ENCODE measurements at places on chromosomes 6 and 20. TPM values are rescaled to one million over a fixed set of nuclear protein-coding genes. Genes with fewer than 3 reads are reported as not detected.

Gene ADGRB3
- total RNA-seq = 0.93 TPM

DNA sequence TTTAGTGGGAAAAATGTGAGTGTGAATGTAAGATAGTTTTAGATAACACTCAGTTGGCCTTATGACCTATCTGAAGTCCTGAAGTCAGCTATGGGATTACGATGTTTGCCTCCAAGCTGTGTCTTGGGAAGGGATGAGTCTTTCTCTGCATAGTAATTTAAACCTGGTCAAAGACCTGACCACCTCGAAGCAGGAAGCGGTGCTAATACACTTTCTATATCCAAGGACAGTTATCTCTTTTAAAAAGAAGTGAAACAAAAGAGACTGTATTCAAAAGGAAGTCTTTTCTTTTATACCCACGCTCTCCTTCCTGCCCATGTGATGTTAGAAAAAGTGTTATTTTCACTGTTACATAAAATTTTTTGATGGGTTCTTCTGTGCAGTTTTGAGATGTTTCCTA lies 94.9 kb downstream of the JARID2 start:
- no peak overlapping the region for H3K4me3 ChIP-seq
- no peak overlapping the region for H3K27ac ChIP-seq
- H3K4me1 ChIP-seq = no peaks in the 10 kb centered on the region
- DNase-seq = no peak
- no peaks in the 10 kb centered on the region for H3K27me3 ChIP-seq

- no peak overlapping the region for H3K4me3 ChIP-seq
- no peaks in the 10 kb centered on the region for H3K36me3 ChIP-seq
- peak overlapping the region; percentile 98 for H3K27ac ChIP-seq
- no peak for DNase-seq
Measured at GRCh38 chr6:131947986-131948661, 3.0 kb downstream of the CCN2 start.

DNA sequence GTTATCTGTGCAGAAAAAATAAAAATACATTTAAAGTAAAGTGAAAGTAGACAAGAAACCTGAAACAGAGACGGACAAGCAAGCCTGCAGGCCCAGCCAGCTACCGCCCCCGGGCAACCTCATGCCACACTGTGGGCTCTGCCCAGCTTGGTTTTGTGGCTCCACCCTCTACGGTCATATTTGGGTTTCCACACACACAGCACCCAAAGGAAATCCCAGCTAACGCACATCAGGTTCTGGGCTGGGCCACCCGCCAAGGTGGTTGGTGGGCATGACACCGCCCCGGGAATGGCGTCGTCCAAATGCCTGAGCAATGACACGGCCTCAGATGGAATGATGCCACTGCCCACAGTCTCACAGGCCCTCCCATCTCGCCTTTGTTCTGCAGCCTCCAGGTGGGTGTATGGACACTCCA lies 22.9 kb downstream of the FAM110A start:
- H3K27me3 ChIP-seq = no peaks in the 10 kb centered on the region
- H3K4me1 ChIP-seq = no peaks in the 10 kb centered on the region
- no peak overlapping the region for H3K27ac ChIP-seq
- no peak for DNase-seq

DNA sequence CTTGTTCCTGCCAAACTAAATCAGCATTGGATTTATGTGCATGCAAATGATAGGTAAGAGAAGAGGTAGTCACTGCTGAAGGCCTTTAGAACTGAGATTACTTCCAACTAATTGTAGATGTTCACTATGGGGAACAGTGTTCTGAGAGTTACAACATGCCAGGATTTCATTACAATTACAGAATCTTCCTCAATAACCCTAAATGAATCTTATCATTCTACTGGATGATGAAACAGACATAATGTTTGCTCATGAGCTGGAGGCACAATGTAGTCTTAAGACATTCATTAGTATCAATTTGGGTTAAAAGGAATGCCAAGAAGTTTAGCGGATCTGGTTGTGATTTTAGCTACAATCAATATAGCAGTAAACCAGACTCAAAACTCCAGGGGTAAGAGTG lies 248.9 kb upstream of the THEMIS start:
- no peak overlapping the region for H3K4me3 ChIP-seq
- H3K27me3 ChIP-seq = no peaks in the 10 kb centered on the region
- H3K4me1 ChIP-seq = no peaks in the 10 kb centered on the region
- no peak for DNase-seq
- no peak overlapping the region for H3K27ac ChIP-seq

- DNase-seq = no peak
- H3K27ac ChIP-seq = no peak overlapping the region
- H3K27me3 ChIP-seq = no peaks in the 10 kb centered on the region
- no peaks in the 10 kb centered on the region for H3K4me1 ChIP-seq
- H3K4me3 ChIP-seq = no peak overlapping the region
Measured at GRCh38 chr6:91045161-91045560, 458.3 kb upstream of the MAP3K7 start.

Gene AIF1
- 21.3 TPM for total RNA-seq

Gene SAMD3
- total RNA-seq = 2.0 TPM

GRCh38 chr6:168959696-168960095 lies 293.9 kb downstream of the THBS2 start:
- no peak overlapping the region for H3K27ac ChIP-seq
- no peak overlapping the region for H3K4me3 ChIP-seq
- DNase-seq = no peak
- no peaks in the 10 kb centered on the region for H3K4me1 ChIP-seq
- no peaks in the 10 kb centered on the region for H3K36me3 ChIP-seq
- no peaks in the 10 kb centered on the region for H3K27me3 ChIP-seq

- no peaks in the 10 kb centered on the region for H3K36me3 ChIP-seq
- H3K27me3 ChIP-seq = no peaks in the 10 kb centered on the region
- H3K27ac ChIP-seq = no peak overlapping the region
Measured at GRCh38 chr6:57108691-57109090, 18.7 kb downstream of the ZNF451 start.

DNA sequence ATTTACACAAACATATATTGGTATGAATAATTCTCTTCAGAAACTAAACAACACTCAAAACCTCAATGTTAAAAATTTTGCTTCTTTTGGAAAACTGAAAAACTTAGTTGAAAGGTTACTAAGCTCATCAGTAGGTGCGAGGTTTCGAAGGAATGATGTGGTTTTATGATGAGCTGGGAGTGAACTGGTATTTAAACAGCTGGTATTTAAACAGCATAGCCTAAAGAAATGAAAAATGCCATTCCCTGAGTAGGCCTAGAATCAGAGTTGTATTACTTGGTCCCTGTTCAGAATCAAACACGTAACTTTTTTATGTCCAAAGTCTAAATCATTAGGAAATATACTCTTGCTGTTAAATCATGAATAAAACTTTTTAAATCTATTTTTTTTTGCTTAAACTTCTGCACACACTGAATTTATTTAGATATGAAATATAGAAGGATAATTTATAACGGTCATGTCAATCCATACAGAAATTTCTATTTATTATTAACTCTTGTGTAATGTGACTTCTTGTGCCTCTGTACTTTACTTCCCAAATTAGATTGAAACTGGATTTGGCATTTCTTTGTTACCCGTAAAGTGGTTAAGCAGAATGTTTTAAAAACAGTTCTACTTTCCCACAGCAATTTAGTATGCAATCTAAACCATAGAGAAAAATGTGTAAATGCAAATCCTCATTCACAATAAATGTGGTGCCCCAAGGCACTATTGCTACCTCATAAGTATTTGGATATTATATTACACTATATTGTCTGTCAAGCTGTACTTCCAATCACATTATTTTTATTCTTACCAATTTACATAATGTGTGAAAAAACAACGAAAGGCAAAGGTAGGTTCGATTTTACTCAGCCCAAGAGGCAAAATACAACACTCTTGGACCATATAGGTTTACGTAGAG lies 124.1 kb downstream of the HS3ST5 start:
- no peaks in the 10 kb centered on the region for H3K36me3 ChIP-seq
- H3K4me1 ChIP-seq = no peaks in the 10 kb centered on the region
- no peaks in the 10 kb centered on the region for H3K27me3 ChIP-seq
- no peak for DNase-seq

DNA sequence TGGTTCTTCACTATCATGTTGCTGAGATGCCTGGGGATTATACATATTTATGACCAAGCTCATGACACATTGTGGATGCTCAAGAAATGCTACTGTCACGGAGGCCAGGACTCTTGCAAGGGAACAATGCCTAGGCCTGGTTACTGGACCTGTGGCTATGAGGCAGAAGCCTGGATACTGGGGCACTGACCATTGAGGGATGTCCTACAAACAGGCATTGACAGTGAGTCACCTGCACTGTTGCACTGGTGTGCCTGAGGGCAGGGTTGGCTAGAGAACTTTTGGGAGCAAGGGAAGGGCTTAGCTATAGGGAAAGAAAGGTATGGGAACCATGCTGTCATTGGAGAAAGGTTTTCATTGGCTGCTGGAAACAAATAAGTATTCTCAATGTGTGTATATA lies 313.1 kb upstream of the SUPT3H start:
- no peaks in the 10 kb centered on the region for H3K36me3 ChIP-seq
- no peaks in the 10 kb centered on the region for H3K27me3 ChIP-seq
- no peak overlapping the region for H3K4me3 ChIP-seq
- no peak overlapping the region for H3K27ac ChIP-seq
- no peak for DNase-seq
- H3K4me1 ChIP-seq = no peaks in the 10 kb centered on the region

GRCh38 chr6:1403851-1404712 lies 14.7 kb downstream of the FOXF2 start:
- H3K27ac ChIP-seq = no peak overlapping the region
- H3K4me1 ChIP-seq = no peaks in the 10 kb centered on the region
- no peak for DNase-seq
- H3K27me3 ChIP-seq = no peaks in the 10 kb centered on the region

GRCh38 chr6:18680842-18681241 lies 293.7 kb downstream of the RNF144B start:
- H3K4me3 ChIP-seq = no peak overlapping the region
- no peaks in the 10 kb centered on the region for H3K27me3 ChIP-seq
- no peaks in the 10 kb centered on the region for H3K4me1 ChIP-seq
- H3K36me3 ChIP-seq = no peaks in the 10 kb centered on the region
- no peak overlapping the region for H3K27ac ChIP-seq

Gene FRK
- 1.2 TPM for total RNA-seq

DNA sequence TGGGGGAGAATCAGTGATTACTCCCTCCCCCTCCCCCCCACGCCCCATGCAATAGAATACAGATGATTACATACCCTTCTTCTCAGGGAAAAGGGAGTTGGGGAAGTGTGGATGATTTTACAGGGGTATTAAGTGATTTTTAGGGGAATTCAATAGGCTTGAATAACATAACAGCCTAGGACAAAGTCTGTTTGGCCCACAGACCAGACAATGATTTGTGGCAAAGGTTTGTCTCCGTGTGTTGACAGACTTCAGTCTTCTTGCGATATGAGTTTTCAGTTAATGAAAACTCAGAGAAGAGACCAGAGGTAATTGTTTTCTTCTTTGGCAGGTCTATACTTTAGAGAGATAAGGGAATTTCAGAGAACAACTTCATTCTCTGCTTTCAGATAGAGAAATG lies 95.3 kb downstream of the OR2B2 start:
- H3K4me1 ChIP-seq = no peaks in the 10 kb centered on the region
- DNase-seq = no peak
- H3K27me3 ChIP-seq = no peaks in the 10 kb centered on the region
- H3K36me3 ChIP-seq = no peaks in the 10 kb centered on the region

Gene CNBD2
- 4.2 TPM for total RNA-seq

DNA sequence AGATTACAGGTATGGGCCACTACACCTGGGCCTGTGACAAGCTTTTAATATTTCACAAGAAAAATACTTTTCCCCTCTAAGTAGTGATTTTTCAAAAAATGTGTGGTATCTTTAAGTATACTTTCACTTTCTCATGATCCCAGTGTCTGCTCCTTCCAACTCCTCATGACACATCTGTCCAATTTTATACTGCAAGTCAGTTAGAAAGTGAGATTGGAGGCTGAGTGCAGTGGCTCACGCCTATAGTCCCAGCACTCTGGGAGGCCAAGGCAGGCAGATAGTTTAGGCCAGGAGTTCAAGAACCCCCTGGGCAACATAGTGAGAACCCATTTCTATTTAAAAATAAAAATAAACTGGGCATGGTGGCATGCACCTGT lies 20.2 kb downstream of the PIM1 start:
- H3K4me1 ChIP-seq = no peaks in the 10 kb centered on the region
- no peak for DNase-seq
- no peak overlapping the region for H3K4me3 ChIP-seq
- no peaks in the 10 kb centered on the region for H3K27me3 ChIP-seq
- H3K36me3 ChIP-seq = no peaks in the 10 kb centered on the region

- no peaks in the 10 kb centered on the region for H3K36me3 ChIP-seq
- no peaks in the 10 kb centered on the region for H3K27me3 ChIP-seq
- no peak overlapping the region for H3K4me3 ChIP-seq
Measured at GRCh38 chr20:7696311-7696710, 243.9 kb downstream of the HAO1 start.

Gene PTK6
- not detected for total RNA-seq

DNA sequence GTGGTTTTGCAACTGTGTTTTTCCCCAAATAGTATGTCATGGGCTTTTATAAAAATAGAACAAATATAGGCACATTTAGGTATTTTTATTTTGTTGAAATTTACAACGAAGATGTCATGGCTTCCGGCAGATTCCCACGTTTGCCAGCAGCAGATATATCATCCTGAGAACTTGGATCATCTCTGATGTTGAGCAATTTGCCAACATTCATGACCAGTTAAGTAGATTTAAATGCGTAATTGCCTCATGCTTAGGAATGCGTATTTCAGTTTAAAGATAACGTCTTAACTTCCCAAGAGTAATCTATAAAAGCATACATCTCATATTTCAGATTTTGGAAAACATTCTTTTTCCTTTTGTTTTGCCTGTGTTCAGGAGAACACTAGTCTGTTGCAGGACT lies 457.8 kb downstream of the QKI start:
- no peaks in the 10 kb centered on the region for H3K4me1 ChIP-seq
- no peak overlapping the region for H3K4me3 ChIP-seq
- DNase-seq = no peak

Gene DEFB124
- not detected for total RNA-seq

Measured in thyroid gland (tissue), 4 donors.